ENCODE measurements at places on chromosomes 5 and 9.

DNA sequence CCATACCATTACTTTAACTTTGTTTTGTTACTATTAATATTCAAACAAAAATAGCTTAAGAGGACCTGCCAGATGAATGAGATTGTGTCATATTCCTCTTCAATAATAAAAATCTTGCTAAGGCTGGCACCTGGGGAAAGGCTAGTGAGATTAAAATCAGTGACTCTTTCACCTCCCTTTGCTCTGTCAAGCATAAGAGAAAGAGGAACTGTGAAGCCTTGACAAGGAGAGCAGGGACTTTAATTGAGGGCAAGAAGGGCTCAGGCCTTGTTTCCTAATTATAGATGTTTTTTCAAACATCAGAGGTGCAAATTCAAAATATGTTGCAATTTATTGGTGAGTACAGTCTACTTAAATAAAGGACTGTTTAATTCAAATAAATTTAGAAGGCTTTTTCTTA lies 91.7 kb downstream of the SPATA31D1 start:
- DNase-seq = no peak

GRCh38 chr5:170985486-170985885 lies 123.7 kb downstream of the RANBP17 start:
- DNase-seq = no peak

GRCh38 chr5:94613583-94613982 lies 4.8 kb downstream of the KIAA0825 start:
- no peak for DNase-seq

GRCh38 chr9:124512806-124513204 lies 5.6 kb upstream of the NR5A1 start:
- no peak for DNase-seq

DNA sequence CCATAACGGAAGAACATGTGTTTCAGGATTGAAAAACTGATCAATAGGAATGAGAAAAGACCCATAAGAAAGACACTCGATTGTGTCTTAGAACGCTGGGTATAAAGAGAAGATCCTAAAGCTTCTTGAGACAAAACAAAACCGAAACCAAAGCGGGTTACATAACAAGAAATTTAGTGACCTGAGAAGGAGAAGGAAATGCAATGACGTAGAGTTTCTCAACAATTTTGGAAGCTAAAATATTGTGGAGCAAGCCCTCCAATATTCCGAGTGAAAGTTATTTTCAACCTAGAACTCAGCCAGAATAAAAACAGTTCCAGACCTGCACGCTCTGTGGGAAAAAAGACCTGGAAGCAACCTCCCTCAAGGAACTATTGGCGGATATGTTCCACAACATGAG lies 81.9 kb upstream of the FREM1 start:
- DNase-seq = no peak

DNA sequence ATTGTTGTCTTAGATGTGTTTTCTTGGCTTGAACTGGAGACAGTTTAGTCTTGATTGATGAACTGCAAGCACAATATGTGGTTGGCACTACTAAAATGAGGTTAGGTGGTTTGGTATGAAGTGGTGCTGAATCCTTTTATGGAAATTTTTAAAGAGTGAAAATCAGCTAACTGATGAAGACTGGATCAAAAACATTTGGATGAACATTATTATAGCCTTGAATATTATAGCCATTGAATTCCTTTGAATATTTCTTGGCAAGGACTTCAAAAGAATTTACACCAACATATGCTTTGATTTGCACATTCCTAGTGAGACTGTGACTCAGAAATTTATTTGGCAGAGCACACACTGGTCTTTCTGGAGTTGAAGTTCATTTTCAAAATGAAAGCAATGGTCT lies 318.3 kb downstream of the CHSY3 start:
- DNase-seq = no peak

- no peak for DNase-seq
These were observed 1.5 kb upstream of the NDUFS4 start for GRCh38 chr5:53558966-53559365.

DNA sequence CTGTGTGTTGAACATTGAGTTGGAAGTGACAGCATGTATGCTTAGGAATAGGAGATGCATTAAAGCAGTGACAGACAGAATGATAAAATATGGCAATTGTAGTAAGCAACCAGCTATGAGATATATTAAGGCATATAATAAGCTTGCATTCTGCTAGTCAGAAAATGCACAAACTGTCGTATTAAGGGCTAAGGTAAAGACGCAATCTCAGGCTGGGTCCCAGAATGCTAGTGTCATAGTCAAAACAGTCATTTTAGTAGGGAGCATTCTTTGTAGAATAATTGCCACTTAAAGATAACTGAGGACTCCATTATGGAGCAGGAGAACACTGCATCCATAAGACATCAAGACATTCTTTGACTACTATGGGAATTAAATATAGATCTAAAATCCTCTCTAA lies 1369.7 kb upstream of the C9orf72 start:
- no peak for DNase-seq

DNA sequence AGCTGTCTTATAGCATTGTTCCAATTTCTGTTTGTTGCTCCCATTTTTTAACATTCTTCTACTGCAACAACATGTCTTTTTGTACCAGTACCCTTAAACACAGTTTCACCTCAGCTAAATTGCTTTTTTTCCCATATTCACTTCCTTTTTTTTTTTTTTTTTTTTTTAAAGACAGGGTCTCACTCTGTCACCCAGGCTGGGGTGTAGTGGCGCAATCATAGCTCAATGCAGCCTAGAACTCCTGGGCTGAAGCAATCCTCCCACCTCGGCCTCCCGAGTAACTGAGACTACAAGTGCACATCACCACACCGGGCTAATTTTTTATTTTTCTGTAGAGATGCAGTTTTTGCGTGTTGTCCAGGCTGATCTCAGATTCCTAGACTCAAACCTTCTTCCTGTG lies 161.3 kb downstream of the NIPBL start:
- no peak for DNase-seq

- no peak for DNase-seq
These were observed 88.4 kb downstream of the SEMA4D start for GRCh38 chr9:89409466-89409865.

DNA sequence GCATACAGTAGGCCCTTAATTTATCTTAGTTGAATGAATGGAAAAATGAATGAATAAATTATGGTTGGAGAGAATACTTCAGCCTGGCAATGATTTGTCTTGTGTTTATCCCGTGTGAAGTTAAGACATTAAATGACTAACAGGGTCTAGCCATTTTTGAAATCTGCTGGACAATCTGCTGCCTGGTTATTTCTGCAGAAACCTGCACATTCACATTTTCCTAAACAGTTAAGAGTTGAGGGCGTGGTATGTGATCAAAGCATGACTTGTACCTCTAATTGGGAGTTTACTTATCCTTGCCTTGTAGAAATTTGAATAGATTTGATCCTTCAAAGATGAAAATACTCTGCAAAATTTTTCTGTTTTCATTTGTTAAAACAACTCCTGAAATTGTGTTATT lies 34.6 kb upstream of the NDFIP1 start:
- no peak for DNase-seq

GRCh38 chr9:20610591-20610990 lies 11.7 kb downstream of the MLLT3 start:
- DNase-seq = no peak

DNA sequence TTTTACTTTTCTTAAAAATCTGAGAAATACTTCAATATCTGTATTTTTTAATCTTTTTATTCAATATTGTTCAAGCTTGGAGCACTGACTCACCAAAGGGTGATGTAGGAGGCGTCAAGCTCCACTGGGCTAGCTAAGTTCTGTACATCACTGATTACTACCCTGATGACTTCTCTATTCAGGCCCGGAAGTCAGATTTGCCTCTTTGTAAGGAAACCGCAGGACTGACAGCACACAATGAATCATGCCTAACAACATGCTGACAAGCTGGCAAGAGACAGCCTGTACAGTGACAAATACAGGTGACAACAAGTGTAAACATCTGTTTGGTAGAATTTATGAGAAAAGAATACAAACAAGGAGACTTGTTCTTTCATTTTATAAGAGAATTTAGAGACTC lies 627.9 kb upstream of the RORB start:
- DNase-seq = no peak

DNA sequence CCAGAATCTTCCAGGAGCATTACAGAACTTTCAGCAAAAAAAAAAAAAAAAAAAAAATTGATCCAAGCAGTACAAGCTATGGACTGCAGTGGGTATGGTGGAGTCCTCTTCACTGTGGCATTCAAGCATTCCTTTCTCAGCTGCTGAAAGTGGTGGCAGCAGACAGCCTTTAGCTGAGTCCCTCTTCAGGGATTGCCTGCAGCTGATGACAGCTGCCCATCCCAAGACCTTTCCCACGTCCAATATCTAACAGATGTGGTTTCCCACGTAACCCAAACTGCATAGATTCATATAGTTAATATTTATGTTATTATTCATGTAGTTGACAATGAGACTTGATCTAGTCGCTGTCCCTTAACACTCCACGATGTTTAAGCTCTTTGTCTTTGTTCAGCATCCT lies 475.9 kb downstream of the TLE1 start:
- DNase-seq = no peak

DNA sequence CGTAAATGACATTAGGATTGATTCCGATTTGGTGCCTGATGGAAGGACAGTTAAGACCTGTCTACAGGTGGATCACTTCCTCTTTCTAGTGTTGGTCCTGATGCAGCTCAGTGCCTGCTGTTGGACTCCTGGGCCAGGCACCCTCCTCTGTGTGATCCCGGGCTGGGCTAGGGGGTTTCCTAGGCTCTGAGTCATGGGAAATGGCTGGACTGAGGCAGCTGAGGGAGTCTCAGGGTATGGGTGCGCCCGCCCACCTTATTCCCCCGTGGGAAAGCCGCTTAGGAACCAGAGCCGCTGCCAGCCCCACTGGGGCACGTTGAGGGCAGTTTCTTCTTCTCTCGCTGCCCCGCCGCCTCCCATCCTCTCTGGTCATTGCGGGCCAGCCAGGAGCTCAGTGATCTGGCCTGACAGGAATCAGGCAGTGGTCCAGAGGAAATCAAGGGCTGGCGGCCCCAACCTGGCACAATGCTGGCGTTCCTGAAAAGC lies 12.9 kb downstream of the TCF7 start:
- no peak for DNase-seq

GRCh38 chr9:2787065-2787464 lies 56.8 kb downstream of the PUM3 start:
- no peak for DNase-seq

DNA sequence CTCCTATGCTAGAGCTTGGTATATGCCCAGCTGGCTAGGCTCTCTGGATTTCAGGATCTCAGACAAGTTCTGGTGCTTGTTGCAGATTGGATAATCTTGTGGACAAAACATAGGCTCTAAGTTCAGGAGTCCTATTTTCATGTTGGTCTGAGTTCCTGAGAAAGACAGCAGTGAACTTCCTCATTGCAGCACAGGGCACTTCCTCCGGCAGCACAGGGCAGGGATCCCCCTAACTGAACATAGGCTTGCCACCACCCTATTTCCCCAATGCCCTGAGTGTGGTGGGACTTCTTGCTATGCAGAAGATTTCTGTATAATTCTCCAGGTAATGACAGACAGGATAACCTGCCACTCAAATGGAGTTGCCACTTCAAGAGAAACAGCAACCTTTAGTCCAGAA lies 220.1 kb downstream of the PIK3R1 start:
- DNase-seq = no peak

DNA sequence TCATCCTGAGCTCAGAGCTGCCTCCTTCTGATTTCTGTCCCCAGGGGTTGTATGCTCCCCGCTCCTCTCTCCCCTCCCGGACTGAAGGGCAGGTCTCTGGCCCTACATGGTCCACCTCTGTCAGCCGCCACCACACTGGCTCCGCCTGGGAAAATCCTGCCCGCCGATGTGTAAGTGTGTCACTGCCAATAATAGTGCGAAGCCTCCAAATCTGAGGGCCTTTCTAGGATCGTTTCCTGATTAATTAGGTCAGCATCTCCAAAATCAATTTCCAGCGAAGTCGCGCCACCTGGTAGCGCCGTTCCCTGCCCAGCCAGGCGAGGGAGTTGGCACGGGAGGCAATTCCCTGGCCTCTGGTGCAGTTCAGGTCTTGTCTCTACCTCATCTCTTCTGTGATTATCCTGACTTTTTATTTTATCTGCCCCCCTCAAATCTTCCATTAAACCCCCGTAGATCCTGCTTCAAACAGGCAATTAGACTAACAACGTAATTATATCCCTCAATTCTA lies 73.5 kb downstream of the ZNF618 start:
- DNase-seq = no peak

GRCh38 chr9:69339620-69340019 lies 14.6 kb downstream of the ENTREP1 start:
- no peak for DNase-seq

DNA sequence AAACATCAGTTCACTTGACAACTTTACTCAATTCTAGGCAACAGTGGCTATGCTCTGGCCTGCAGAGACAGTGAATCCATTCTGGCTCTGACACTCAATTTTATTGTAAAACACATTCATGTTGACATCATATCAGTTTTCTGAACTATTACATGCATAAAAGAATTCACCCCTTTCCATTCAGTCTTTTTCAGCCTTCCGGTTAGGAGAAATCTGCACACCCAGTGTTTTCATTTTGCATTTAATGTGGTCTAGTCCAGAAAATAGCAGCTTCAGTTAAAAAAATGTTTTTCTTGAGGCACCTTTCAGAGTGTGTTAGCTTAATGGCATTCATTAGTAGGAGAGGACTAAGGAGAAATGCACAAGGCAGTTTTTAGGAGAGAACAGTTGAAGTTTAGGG lies 95.1 kb downstream of the PBX3 start:
- DNase-seq = no peak

DNA sequence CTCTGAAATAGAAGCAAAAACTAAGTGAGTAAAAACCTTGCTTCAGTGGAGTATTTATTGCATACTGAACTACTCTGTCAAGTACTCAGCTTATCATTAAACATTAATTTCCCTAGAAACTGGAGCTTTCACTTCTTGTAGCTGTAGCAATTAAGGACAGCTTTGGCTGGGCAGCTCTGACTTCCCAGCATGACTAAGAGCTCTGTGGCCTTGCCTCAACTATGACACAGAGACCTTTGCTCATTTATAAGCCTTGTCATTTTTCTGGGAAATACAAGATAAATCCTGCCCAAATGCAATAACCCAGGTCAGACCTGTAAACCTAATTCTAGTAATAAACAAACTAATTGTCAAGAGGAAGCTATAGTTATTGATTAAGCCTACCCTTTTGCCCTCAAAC lies 65.4 kb upstream of the STK32A start:
- no peak for DNase-seq

- DNase-seq = no peak
These were observed 466.0 kb upstream of the ARRDC3 start for GRCh38 chr5:91849069-91849468.
